ENCODE measurements at places on chromosomes 2 and 18. TPM values are rescaled to one million over a fixed set of nuclear protein-coding genes. Genes with fewer than 3 reads are reported as not detected.

Gene STPG4
- total RNA-seq, result 0.07 TPM

Gene GPR17
- total RNA-seq, result not detected

Gene DAPL1
- 0.39 TPM for total RNA-seq

Gene ITGB6
- 113 TPM for total RNA-seq

Gene CD207
- total RNA-seq, result not detected

Gene STAT4
- total RNA-seq, result 0.71 TPM

Gene RASGRP3
- total RNA-seq, result 0.25 TPM

Gene ACTG2
- 0.21 TPM for total RNA-seq

Gene SIX3
- not detected for total RNA-seq

Gene UGT1A9
- not detected for total RNA-seq

Gene TUBB6
- 774 TPM for total RNA-seq

Gene FBXO48
- total RNA-seq, result 1.6 TPM

Gene TTR
- total RNA-seq, result not detected

Gene HOXD3
- 0.32 TPM for total RNA-seq

Gene SPATA3
- not detected for total RNA-seq

Gene CNRIP1
- not detected for total RNA-seq

Gene CDH2
- total RNA-seq, result 0.25 TPM

Gene CCDC68
- total RNA-seq, result 3.9 TPM

Gene RMDN2
- 3.5 TPM for total RNA-seq

Gene FZD7
- total RNA-seq, result 2.5 TPM

Gene CNPPD1
- 20.0 TPM for total RNA-seq

Gene TPRKB
- 46.1 TPM for total RNA-seq

Gene SMYD1
- total RNA-seq, result not detected

Gene RND3
- 61.3 TPM for total RNA-seq

Gene SPEG
- total RNA-seq, result 24.9 TPM

Gene TMEM200C
- 0.14 TPM for total RNA-seq

Gene AFF3
- not detected for total RNA-seq

Gene HJURP
- total RNA-seq, result 40.1 TPM

Gene MRPL33
- 111 TPM for total RNA-seq

Gene GRB14
- total RNA-seq, result 2.4 TPM

Gene GAD1
- total RNA-seq, result 1.4 TPM

Gene CNOT9
- total RNA-seq, result 65.7 TPM

Gene MYL1
- not detected for total RNA-seq

Gene TCF23
- 0.03 TPM for total RNA-seq

Gene CNGA3
- not detected for total RNA-seq

Gene TUBA3E
- total RNA-seq, result not detected

Gene CHST9
- total RNA-seq, result not detected

Gene HMSD
- total RNA-seq, result 8.9 TPM

Gene AQP12A
- not detected for total RNA-seq

Gene TCF4
- 7.3 TPM for total RNA-seq

Gene TUBA3D
- total RNA-seq, result not detected

Gene SPDYA
- 0.35 TPM for total RNA-seq

Gene HOXD12
- total RNA-seq, result not detected

Gene GKN1
- total RNA-seq, result not detected

Gene EPB41L3
- total RNA-seq, result 0.63 TPM

Gene BCL2
- total RNA-seq, result 0.99 TPM

Gene NMUR1
- not detected for total RNA-seq

Gene MRO
- not detected for total RNA-seq

Gene CHST10
- 4.1 TPM for total RNA-seq

Gene IL1F10
- not detected for total RNA-seq

Gene MLPH
- total RNA-seq, result 0.63 TPM

Gene GPR155
- 3.6 TPM for total RNA-seq

Gene CCDC102B
- 0.20 TPM for total RNA-seq

Gene RAX
- total RNA-seq, result not detected

Gene CRYGC
- total RNA-seq, result not detected

Gene UGT1A4
- 0.34 TPM for total RNA-seq
